ENCODE measurements at places on chromosomes 16 and 17.
A peak's percentile ranks its signal among the peaks of the same experiment; 100 is the strongest.

DNA sequence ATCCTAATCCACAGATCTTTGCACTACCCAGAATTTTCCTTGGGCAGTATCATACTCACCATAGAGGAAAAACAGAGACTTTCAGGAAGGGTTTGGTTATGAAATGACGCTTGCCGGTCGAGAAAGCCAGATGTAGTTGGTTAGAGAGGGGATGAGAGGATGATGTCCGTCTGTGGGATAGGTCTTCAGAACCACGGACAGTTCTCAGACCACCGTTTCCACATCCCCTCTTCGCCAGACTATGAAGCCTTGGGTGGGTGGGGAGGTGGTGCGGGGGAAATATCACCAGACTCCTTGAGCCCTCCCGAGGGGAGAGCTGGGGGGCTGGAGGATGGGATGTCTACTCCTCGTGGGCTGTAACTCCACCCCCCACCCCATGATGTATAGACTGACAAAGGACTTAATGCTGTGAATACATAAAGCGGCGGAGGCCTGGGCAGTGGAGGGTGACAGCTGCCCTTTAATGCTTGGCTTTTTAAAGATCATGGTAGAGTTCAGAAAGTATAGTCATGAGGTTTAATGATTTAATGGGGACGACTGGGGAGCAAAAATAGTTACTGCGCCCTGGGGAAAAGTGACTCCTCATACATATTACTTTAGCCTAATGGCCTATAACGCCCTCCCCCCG is 96.6 kb downstream of the MRM1 start:
- no peak for DNase-seq

DNA sequence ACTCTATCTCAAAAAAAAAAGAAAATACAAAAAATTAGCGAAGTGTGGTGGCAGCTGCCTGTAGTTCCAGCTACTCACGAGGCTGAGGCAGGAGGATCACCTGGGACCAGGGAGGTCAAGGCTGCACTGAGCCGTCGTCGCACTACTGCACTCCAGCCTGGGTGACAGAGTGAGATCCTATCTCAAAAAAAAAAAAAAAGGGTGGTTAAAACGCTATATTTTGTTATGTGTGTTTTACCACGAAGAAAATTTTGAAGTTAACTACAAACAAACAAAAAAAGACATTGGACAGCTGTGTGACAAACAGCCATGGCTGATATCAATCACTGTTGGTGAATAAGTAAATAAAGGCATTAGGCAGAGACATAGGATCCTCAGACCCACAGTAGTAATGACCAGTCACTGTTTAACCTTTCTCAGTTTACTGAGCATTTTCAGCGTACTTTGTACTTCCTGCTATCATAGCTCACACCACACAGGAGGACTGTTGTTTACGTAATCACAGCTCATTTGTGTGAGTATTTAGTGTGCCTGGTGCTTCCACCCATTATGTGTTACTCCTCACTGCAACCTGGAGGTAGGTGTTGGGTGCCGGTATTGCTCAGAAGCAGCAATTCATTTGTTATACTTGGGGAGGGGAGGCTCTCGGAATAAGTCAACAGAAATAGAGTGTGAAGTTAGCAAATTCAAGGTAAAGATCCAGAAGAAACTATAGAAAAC is 55.4 kb downstream of the COPRS start:
- DNase-seq: no peak

DNA sequence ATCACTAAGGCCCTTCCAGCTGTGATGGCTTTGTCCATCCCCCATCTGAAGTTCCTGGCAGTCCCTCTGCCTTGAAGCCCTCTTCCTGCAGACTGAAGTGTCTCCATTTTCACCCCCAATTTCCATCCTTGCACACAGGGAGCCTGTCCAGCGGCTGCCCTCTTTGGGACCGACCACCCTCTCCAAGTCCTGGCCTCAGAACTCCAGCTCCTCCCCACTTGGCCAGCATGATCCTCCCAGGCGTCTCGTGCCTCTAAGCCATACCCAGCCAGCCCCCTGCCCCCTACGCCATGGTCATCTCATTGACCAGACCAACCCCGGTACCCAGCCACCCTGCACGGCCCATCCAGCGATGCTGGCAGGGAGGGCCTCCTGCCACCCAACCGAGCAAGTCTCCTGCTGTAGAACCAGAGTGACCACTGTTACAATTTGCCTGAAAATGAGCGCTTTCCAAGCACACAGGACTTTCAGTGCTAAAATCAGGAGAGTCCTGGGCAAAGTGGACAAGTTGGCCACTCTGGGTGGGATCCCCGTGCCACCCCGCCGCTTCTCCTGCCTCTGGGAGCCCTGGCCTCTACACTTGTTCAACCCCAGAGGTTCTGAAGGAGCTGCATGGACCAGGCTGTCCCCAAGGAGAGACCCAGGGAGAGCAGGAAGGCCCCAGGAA is 362.0 kb downstream of the SEC14L1 start:
- no peak for DNase-seq

DNA sequence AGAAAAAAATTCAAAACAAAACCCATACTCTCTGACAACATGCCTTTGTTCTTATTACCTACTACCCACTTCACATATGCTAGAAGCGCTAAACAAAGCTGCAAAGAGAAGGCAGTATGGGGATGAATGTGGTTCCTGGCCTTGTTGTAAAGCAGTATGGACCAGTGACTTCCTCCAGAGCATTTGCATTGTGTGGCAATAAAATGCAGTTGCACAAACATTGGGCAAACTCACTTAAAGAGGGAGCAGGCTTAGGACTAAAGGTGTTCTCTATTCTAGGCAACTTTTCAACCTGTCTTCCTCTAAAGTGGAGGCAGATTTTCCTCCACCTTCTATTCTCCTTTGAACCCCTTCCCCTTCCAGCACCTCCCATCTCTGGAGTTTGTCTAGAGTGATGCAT is 17.1 kb downstream of the TMIGD1 start:
- no peak for DNase-seq

DNA sequence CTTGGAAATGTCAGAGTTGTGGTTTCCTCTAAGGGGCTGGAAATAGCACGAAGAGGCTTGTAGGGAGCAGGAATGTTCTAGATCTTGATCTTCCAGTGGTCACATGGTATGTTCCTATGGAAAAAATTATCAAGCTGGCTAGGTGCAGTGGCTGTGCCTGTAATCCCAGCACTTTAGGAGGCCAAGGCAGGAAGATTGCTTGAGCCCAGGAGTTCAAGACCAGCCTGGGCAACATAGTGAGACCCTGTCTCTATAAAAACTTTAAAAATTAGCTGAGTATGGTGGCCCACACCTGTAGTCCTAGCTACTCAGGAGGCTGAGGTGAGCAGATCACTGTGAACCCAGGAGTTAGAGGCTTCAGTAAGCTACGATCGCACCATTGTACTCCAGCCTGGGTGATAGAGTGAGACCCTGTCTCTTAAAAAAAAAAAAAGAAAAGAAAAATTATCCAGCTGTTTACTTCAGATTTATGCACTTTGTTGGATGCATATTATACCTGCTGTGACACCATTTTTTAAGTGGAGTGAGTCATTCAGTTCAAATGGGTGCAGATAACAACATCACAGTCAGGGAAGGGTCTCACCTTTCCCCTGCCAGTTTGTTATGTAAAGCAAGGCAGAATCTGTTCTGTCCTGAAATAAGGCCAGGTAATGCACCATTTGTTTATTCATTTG is 65.7 kb upstream of the LYRM9 start:
- no peak for DNase-seq

DNA sequence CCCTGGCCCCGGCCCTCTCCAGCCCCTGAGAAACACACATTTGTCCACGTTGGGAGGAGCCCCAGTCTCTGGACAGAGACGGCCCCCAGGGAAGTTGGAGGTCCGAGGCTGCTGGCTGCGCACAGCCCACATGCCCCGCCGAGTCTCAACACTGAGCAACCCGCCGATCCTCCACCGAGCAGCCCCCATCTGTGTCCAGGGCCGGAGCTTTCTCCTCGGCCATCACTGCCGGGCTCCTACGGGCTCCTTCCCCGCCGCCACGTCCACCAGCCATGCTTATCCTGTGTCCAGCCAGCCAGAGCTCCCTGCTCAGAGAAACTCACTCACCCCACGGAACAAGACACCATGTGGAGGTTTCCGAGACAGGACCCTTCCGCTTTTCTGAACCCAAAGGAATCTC is 103.3 kb downstream of the ENGASE start:
- no peak for DNase-seq

DNA sequence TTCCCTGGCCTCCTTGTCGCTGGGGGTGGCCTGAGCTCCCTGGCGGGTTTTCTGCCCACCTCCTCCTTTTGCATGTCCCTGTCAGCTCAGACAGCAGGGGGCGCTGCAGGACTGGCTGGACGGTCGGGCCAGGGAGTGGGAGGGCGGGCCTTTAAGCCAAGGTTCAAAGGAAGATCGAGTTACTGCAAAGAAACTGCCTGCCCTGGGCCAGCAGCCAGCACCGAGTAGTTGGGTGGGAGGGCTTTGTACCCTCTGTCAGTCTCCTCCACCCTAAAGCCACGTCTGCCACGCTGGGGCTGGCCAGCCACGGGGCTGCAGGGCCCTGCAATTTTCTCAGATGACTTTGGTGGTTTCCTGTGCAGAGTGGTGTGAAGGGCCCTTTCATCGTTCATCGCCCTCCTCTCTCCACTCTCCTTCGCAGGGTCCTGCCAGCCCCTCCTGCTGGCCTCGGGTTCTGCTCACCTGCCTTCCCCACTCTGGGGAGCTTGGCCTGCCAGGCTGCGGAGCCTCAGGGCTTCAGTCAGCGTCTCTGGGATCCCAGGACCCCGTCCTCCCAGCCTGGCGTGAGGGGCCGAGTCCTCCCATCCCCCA is 12.3 kb downstream of the GPR142 start:
- DNase-seq: peak; percentile 89

DNA sequence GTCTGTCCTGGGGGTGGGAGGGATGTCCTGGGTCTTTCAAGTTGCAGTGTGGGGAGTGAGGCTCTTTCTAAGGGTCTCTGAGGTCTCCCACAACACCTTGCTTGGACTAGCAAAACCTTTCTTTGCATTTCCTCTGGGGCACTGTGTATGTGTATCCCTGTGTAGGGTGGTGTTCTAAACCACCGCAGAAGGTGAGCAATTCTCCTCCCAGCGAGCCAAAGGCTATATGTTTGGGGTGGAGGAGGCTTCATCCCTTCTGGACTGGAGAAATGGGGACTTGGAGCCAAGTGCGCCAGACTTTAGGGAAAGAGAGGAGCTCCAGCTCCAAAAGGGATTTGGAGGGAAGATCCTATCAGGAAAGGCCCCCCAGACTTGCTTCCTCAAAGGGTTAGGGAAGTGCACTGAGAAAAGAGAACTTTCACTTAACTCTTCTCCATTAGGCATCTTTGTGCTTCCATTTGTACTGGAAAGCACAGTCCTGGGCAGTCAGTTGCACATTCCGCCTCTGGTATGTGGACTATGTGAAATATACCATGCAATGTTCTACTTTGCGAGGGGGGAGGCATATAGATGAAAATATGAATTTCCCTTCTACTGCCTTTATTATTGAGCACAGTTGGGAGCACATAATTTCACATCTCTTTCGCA is 18.9 kb upstream of the HOXB9 start:
- DNase-seq: peak; percentile 23
